ENCODE measurements at places on chromosomes 6 and 20.

GRCh38 chr6:37340639-37340943, 13.2 kb upstream of the RNF8 start:
- DNase-seq: no peak

GRCh38 chr6:157020398-157020797, 243.2 kb downstream of the ARID1B start:
- DNase-seq: peak; percentile 38

DNA sequence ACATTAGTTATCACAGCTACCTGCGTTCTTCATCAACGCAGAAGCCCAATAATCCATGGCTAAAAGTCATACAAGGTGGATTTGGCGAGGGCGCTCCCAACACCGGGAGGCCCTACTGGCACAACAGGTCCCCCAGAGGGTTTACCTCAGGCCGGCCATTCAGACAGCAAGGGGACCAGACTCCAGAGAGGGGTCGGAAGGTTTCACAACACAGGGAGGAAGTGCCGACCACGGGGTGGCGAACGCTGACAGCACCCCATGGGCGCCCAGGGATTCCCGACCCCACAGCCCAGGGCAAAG, 1515.9 kb upstream of the DEFB115 start:
- DNase-seq: no peak

- DNase-seq: peak; percentile 90
Measured at GRCh38 chr6:125749865-125750691, 646 bp downstream of the HEY2 start.

- DNase-seq: no peak
Measured at GRCh38 chr6:108644252-108644651, 83.5 kb downstream of the FOXO3 start.

GRCh38 chr6:52154381-52154780, 31.8 kb upstream of the IL17A start:
- no peak for DNase-seq

- peak; percentile 24 for DNase-seq
Measured at GRCh38 chr6:143374014-143374413, 76.5 kb downstream of the ADAT2 start.

DNA sequence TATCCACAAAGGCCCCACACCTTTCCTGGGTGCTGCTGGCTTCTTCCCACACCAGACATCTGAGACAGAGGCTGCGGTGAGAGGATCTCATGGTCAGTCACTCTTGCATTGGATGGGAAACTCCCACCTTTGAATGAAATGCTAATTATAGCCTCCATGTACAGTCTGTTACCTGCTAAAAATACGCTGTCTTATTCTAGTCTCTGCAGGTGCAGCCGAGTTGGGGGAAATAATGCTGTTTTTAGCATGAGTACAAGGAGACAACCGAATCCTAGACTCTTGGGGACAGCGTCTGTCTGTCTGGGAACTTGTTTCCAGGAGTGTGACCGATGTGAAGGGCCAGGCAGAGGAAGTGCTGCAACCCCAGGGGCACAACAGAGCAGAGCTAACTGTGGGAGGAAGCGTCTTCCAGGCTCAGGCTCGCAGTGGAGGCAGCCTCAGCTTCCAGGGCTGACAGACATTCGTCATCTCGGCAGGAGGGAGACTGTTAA, 286.2 kb downstream of the PREX1 start:
- no peak for DNase-seq

GRCh38 chr20:63873477-63873971, 8.5 kb downstream of the TPD52L2 start:
- no peak for DNase-seq

- no peak for DNase-seq
Measured at GRCh38 chr6:40253420-40253819, 319.2 kb upstream of the MOCS1 start.

GRCh38 chr20:11296951-11297350, 620.7 kb upstream of the BTBD3 start:
- no peak for DNase-seq

DNA sequence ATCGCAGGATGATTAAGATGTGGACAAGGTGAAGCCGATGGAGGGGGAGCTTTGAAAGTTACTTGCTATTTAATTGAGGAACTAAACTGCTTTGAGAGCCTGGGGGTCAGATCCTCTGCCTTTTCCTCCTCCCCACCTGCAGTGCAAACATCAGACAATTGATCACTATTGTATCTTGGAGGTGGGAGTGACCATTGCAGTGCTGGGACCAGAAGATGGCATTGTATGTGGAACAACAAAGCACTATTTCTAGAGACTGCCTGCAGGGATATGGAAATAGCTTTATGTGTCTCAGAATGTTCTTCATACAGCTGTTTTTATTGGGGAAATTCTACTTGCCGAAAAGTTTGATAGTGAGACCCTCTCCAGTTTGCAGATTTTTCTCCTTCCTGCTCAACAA, 4.2 kb downstream of the MOG start:
- DNase-seq: no peak

DNA sequence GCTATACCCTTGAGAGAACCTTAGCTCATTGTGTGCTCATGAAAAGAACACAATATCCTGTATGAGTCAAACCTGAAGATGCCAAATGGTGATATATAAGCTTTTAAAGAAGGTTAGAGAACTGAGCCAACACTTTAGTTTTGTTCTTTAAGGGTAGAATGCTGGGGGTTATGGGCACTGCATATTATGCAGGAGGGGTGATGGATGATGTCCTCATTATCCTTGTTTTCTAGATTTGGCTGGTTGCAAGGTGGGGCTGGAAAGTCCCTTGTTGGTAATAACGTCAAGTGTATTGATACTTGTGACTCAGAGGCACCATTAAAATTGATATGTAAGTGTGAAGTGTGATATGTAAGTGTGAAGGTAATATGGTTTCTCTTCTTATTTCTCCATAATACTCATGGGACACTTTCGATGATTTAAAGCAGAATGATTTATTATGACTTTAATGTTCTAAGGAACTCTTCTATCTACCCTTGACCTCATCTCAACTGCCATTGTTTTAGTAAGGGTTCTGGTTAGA, 113.7 kb upstream of the DTNBP1 start:
- no peak for DNase-seq

DNA sequence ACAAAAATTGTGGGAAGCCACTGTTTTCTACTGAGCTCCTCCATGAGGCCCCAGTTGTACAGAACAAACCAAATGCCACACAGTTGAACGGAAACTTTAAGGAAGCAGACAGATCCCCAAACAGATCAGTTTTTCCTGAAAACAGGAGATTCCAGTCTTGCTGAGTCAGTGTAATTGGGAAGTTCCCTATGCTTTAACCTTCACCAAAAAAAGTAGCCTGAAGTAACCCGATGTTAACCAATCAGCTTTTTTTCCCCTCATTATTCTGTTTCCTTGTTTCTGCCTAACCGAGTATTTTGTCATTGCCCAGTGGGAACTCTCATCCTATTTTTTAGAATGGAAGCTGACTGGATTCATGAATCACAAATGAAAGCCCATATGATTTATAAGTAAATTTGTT, 36.7 kb downstream of the MARCKS start:
- DNase-seq: no peak

GRCh38 chr6:8492536-8493133, 57.3 kb upstream of the SLC35B3 start:
- no peak for DNase-seq

- DNase-seq: no peak
Measured at GRCh38 chr20:39563349-39563748, 601.2 kb downstream of the DHX35 start.

DNA sequence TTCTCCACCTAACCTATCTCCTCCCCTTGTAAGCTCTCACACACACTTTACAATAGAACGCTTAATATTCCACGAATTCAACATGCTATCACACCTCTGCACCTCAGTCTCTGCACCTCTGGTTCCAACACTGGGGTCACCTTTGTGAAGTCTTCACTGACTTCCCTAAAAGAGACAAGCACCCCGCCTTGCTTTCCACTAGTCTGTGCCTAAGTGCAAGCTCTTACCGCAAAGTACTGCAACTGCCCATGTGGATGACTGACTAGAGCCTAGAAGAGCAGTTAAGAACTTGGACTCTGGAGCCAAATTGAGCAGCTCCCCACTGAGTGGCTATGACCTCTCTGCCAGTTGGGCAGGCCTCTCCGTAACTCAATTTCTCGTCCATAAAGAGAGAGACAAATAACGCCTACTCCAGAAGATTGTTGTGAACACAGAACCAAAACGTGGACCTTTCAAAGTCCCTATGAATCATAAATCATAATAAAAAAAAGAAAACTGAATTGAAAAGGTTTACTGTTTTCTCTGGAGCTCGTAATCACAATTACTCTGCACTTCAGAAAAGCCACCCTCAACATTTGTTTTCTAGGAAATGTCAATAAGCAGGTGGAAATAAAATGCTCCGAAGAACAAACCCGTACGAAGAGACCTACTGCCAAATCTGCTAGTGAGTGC, 1.2 kb downstream of the IFNGR1 start:
- DNase-seq: peak; percentile 11

- DNase-seq: peak; percentile 79
Measured at GRCh38 chr6:143427109-143427817, 23.2 kb downstream of the ADAT2 start.

GRCh38 chr6:22147921-22148776, 148.7 kb downstream of the PRL start:
- DNase-seq: peak; percentile 91

DNA sequence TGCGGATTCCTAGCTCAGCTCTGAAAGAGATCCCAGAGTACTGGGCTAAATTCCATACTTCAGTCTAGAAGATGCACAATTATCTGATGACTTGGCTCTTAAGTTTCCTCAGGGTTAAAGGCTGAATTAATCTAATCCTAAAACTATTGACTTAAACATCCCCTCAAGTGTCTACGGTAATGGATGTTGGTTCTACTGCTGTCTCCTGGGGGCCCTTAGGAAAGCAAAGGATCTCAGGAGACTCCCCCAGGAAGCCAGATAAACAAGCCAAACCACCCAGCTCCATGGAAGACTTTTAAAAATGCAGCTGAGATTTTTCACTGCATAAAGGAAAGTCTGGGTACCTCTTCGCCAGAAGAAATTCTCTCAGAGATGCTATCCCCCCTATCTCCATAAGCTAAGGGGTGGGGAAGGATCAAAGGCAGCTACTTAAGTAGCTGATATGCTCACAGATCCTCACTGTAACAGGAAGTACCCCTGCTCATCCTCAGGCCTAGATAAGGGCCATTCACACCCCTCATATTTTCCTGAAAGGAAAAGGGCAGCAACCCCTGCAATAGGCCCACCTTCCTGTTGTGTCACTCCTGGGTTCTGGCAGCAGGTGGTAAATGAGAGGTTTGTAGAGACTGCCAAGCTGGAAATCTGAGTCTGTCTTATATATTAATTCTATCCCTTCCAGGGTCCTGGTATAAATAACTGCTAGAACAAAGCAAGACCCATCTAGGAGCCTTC, 9.3 kb downstream of the NDRG3 start:
- peak; percentile 80 for DNase-seq

- no peak for DNase-seq
Measured at GRCh38 chr6:139439349-139439748, 64.9 kb upstream of the CITED2 start.

DNA sequence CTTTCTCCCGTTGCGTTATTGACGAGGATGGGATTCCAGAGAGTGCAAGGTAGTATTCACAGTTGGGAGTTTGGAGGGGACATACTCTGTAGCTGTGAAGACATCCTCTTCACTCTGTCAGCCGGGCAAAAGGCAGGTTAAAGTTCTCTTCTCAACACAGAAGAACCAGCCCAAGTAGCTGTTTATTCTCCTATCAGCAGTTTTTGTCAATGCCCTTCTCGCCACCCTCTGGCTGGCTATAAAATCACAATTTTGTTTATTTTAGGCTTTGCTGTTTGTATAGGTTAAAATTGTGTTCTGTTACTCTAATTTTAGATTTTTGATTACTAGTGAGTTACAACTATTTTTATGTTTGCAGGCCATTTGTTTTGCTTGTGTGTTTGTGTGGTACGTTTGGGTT, 37.9 kb upstream of the MAS1 start:
- DNase-seq: peak; percentile 41

- peak; percentile 18 for DNase-seq
Measured at GRCh38 chr6:21390532-21391213, 202.9 kb upstream of the SOX4 start.

- no peak for DNase-seq
Measured at GRCh38 chr6:149657441-149657840, 8.9 kb upstream of the KATNA1 start.

- DNase-seq: no peak
Measured at GRCh38 chr6:50826037-50826761, 7.5 kb downstream of the TFAP2B start.

DNA sequence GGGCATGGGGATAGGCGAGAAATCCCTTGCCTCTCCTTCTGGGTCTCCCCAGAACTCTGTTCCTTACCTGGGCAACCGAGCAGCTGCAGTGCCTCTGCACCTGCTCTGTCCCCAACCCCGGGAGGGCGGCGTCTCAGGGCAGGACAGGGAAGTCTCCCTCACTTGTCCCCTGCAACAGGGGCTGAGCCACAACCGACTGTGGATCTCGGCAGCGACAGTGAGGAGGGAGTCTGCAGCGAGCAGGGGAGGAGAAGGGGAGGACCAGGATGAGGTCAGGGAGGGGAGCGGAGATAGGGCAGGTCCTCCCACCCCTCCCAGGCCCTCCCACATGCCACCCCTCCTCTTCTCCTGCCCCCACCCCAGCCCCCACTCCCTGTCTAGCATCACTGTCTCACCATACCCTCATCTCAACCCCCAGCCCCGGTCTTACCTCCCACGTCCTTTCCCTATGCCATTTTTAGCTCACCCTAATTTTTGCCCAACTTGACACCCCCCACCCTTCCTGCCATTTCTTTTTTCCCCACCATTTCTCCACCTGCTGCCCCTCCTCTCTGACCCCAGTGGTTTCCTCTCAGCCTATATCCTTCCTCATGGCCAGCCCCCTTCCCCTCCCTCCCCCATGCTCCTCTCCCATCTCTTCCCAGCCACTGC, at the start of gene TNXB:
Gene TNXB (minus strand): TSS at position 225 of the 651 bp plus-strand sequence. CDS start 11,140 bp downstream, outside the sequence.
- DNase-seq: no peak

- DNase-seq: no peak
Measured at GRCh38 chr6:117956386-117956785, 49.3 kb downstream of the SLC35F1 start.

GRCh38 chr6:95572098-95572497, 5.2 kb upstream of the MANEA start:
- DNase-seq: no peak

DNA sequence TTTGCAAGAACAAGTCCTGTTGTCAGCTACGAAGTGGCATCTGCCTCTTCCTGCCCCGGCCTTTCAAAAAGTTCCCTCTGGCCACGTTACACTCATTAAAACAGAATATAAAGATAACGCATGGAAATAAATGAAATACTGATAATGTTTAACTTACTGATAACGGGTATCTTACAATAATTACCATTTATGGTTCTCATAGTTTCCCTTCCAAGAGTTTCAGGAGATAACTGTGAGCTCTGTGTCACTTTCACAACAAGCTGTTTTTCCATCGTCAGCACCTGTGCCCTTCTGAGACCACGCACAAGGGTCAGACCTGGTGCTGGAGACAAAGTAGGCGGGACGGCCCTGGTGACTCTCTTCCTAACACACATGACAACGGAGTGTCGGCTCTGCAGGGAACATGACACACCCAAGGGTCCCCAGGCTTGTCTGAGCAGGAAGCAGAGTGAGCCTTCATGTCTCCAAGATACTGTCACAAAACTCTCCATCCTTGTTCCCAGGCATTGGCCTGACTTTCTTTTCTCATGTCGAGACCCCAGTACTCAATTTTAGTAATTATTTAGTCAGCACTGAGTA, 86.2 kb upstream of the THBS2 start:
- DNase-seq: no peak

GRCh38 chr20:61529354-61529753, 277.3 kb downstream of the CDH4 start:
- DNase-seq: no peak

- no peak for DNase-seq
Measured at GRCh38 chr6:53095716-53096115, 30.5 kb downstream of the FBXO9 start.

Measured in NCI-H82 (cell line).